ENCODE measurements at places on chromosomes 6 and 20. TPM values are rescaled to one million over a fixed set of nuclear protein-coding genes. Genes with fewer than 3 reads are reported as not detected.

SLC35D3 gene
- total RNA-seq: not detected

ULBP1 gene
- total RNA-seq: 9.3 TPM

FRS3 gene
- 17.8 TPM for total RNA-seq

ZNF341 gene
- 3.3 TPM for total RNA-seq

GRCh38 chr20:53930651-53931504 is 139.5 kb downstream of the BCAS1 start:
- no peak overlapping the region for H3K27ac ChIP-seq
- no peaks in the 10 kb centered on the region for H3K36me3 ChIP-seq
- no peak overlapping the region for H3K4me3 ChIP-seq
- H3K4me1 ChIP-seq: no peaks in the 10 kb centered on the region

GRCh38 chr20:61873651-61874420 is 191.8 kb downstream of the TAF4 start:
- H3K4me1 ChIP-seq: no peaks in the 10 kb centered on the region
- no peaks in the 10 kb centered on the region for H3K36me3 ChIP-seq
- H3K27me3 ChIP-seq: peaks cover 12% of the 10 kb centered on the region
- no peak overlapping the region for H3K27ac ChIP-seq
- H3K4me3 ChIP-seq: no peak overlapping the region
- DNase-seq: no peak

DNA sequence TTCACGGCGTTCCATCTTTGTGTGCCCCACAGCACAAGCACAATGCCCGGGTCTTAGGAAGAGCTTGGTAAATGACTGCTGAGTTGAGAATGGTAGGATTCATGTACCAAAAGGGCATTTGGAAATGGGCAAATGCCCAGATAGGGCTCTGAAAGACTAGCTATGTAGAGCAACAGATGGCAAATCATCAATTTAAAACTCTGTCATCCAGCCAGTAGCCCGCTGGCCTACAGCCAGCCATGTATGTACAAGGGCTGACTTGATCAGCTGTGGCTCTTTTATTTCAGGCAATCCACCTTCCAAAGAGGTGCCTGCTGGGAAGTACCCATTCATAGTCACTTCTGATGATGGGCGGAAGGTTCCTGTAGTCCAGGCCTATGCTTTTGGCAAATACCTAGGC is 35.1 kb downstream of the NT5E start:
- no peaks in the 10 kb centered on the region for H3K27me3 ChIP-seq
- H3K4me3 ChIP-seq: no peak overlapping the region
- H3K36me3 ChIP-seq: no peaks in the 10 kb centered on the region
- no peak overlapping the region for H3K27ac ChIP-seq
- no peak for DNase-seq
- H3K4me1 ChIP-seq: no peaks in the 10 kb centered on the region

DNA sequence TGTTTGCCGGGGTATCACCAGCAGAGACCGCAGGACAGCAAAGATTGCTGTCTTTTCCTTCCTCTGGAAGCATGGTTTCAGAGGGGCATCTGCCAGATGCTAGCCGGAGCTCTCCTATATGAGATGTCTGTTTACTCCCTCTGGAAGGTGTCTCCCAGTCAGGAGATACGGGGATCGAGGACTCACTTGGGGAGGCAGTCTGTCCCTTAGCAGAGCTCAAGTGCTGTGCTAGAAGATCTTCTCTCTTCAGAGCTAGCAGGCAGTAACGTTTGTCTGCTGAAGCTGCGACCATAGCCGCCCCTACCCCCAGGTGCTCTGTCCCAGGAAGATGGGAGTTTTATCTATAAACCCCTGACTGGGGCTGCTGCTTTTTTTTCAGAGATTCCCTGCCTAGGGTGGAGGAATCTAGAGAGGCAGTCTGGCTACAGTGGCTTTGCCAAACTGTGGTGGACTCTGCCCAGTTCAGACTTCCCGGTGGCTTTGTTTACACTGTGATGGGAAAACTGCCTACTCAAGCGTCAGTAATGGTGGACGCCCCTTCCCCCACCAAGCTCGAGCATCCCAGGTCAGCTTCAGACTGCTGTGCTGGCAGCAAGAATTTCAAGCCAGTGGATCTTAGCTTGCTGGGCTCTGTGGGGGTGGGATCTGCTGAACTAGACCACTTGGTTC is 133.0 kb upstream of the FLRT3 start:
- DNase-seq: no peak
- H3K27me3 ChIP-seq: no peaks in the 10 kb centered on the region
- H3K27ac ChIP-seq: no peak overlapping the region
- H3K36me3 ChIP-seq: peaks cover 6% of the 10 kb centered on the region
- H3K4me3 ChIP-seq: no peak overlapping the region

DNA sequence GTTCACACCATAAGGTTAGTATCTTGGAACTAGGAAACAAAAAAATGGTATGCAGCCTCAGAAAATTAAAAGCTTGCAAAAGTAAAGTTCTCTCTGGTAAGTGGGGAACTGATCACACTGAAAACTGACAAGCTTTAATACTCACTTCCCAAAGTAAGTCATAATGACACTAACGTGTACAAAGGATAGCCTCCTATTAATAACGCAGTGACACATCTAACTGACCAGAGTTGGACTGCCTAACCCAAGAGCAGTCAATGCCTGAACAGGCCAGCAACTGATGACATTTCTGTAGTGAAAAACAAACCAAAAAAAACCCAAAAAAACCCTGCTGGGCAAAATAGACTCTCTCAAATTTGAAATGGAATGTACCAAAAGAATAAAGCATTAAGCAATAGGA is 30.7 kb downstream of the CHD6 start:
- H3K4me3 ChIP-seq: no peak overlapping the region
- peaks cover 4% of the 10 kb centered on the region for H3K4me1 ChIP-seq
- peaks cover 2% of the 10 kb centered on the region for H3K27me3 ChIP-seq
- H3K27ac ChIP-seq: no peak overlapping the region
- no peak for DNase-seq

- no peak overlapping the region for H3K27ac ChIP-seq
- H3K4me3 ChIP-seq: no peak overlapping the region
- H3K4me1 ChIP-seq: peaks cover 3% of the 10 kb centered on the region
- H3K36me3 ChIP-seq: no peaks in the 10 kb centered on the region
- no peak for DNase-seq
- peaks cover 6% of the 10 kb centered on the region for H3K27me3 ChIP-seq
Measured at GRCh38 chr20:45810191-45810970, 2.1 kb upstream of the UBE2C start.

DNA sequence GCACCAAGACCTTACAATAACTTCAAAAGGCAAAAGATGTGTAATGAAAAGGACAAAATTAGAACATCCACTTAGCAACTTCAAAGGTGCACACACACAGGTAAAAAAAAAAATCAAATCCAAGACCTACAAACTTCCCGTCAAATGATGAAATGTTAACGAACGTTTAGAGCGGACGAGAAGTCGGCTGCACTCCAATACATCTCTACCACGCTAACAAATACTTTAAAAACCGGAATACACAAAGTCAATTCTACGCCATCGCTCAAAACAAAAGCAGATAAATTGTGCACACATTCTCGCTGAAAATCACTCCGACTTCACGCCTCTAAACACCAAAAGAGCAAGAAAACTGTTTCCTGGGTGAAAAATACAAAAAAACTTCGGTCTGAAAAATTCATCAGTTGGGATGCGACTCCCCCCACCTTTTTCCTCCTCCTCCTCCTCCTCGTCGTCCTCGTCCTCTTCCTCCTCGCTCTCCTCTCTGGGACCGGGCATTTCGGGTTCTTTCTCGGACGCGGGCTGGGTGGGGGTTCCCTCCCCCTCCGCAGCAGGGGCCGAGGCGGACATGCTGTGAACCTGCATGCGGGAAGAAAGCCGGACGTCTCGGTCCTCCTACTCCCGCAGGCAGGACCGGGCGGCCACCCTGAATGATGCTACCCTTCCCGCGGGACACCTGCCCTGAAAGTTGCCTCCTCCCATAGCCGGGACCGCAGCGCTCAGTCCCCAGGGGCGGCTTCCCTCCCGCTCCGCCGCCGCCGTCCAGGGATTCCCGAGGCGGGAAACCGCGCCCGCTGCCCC is 712 bp downstream of the DEK start:
- DNase-seq: no peak
- H3K27me3 ChIP-seq: peaks cover 12% of the 10 kb centered on the region
- peak overlapping the region; percentile 99 for H3K4me3 ChIP-seq

GRCh38 chr6:140602431-140603248 is 1228.2 kb upstream of the CITED2 start:
- H3K36me3 ChIP-seq: no peaks in the 10 kb centered on the region
- no peaks in the 10 kb centered on the region for H3K27me3 ChIP-seq
- no peaks in the 10 kb centered on the region for H3K4me1 ChIP-seq
- no peak overlapping the region for H3K27ac ChIP-seq
- DNase-seq: no peak

DNA sequence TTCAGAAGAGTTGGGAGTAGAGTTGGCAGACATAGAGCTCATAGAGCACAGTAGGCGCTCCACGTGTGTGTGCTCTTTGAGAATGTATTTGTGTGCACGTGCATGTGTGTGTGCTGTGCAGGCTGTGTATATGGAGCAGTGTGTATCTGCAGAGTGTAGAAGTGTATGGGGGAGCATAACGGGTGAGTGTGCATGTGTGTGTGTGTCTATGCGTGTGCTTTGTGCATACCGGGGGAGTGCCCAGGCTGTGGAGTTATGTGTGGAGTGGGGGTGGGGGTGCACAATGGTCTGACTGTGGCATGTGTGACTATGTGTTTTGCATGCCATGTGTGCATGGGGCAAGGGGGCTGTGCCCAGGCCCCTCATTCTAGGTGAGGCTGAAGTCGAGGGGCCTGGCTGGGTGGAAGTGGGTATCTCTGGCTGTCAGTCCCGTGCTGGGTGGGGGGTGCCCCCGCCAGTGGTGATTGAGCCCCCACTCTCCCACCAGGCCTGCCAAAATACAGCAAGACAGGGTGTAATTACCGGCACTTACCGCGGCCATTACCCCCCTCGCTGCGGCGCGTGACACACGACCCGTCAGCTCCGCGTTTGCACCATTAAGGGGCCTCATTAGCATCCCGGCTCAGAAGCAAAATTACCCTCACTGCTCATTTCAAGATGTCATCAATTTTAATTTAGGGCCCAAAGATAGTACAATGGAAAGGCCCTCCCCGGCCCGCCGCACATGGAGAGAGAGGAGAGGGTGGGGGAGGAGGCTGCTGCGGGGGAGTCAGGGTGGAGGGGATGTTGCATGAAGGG is 39.1 kb downstream of the MDFI start:
- no peaks in the 10 kb centered on the region for H3K36me3 ChIP-seq
- DNase-seq: no peak
- H3K4me1 ChIP-seq: peaks cover 44% of the 10 kb centered on the region
- no peak overlapping the region for H3K27ac ChIP-seq
- H3K4me3 ChIP-seq: no peak overlapping the region
- H3K27me3 ChIP-seq: peaks cover 8% of the 10 kb centered on the region

All from glutamatergic neuron (in vitro differentiated cells).